ENCODE measurements at places on chromosomes 7 and 10. TPM values are rescaled to one million over a fixed set of nuclear protein-coding genes. Genes with fewer than 3 reads are reported as not detected.

Gene DPYSL4
- 12.3 TPM for total RNA-seq

Gene OGDHL
- total RNA-seq, result 0.13 TPM

Gene MDFIC
- total RNA-seq, result 30.7 TPM

Gene TBX20
- total RNA-seq, result 1.2 TPM

Gene CYP3A4
- total RNA-seq, result not detected

Gene RSPH10B2
- not detected for total RNA-seq

Gene DAGLB
- total RNA-seq, result 9.7 TPM

Gene FXYD4
- not detected for total RNA-seq

Data from epithelial cell of alveolus of lung (primary cell).